ENCODE measurements at places on chromosomes 1 and 21.

DNA sequence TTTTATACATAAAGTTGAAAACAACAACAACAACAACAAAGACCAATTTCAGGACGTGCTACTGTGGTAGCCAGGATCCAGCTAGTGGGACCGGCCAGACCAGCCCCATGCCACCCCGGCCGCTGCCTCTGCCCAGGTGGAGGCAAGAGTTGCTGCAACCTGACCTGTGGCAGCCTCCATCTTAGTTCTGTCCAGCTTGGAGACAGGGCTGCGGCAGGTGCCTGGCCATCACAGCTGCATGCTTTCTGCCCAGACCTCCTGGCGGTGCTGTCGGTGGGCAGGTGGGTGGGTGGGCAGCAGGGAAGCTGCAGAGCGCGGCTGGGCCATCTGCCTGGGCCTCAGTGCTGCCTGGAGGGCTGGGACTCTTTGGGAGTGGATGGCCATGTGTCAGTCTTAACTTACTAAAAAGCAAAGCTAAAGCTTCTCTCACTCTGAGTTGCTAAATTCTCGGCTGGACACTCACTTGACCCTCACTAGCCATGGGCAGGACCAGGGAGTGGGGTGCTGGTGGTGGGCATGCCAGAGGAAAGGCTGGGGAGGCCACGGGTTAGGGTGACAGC is 38.6 kb downstream of the KIAA1614 start:
- no peak for DNase-seq

DNA sequence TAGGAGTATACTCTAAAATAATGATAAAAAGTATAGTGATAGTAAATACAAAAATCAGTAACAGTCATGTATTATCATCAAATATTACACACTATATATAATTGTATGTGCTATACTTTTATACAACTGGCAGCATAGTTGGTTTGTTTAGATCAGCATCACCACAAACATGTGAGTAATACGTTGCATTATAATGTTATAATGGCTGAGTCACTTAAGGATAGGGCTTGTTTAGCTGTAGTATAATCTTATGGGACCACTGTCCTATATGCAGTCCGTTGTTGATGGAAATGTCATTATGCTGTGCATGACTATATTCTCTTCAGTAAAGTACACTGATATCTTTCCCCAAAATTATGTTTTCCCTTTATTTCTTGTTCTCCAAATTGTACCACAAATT is 92.8 kb downstream of the LYPLAL1 start:
- no peak for DNase-seq

DNA sequence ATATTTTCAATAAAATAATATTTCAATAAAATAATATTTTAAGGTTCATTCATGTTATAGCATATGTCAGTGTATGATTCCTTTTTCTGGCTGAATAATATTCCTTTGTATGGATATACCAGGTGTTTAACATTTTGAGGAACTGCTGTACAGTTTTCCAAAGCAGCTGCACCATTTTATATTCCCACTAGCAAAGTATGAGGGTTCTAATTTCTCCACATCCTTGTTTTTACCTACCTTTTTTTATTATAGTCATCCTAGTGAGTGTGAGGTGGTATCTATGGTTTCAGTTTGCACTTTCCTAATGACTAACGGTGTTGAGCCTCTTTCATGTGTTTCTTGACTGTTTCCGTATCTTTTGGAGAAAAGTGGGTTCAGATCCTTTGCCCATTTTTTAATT is 5.2 kb downstream of the DEGS1 start:
- no peak for DNase-seq

- DNase-seq, result no peak
These were observed 61.7 kb downstream of the ITSN1 start for GRCh38 chr21:33703750-33704606.

DNA sequence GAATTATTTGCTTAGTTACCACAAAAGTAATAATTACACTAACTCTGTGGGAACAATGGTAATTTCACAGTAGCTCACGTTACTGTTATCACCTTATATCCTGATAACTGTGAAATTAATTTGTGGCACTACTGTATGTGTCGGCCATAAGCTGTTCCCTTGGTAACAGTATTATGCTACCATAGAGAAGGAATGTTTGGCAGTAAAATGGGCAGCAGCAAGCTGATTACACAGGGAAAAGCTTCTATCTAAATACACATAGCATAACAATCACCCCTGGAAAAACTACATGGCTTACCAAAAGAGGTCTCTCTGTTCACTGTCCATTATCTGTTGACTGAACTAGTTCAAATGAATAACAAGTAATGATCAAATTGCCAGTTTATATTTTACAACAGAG is 124.1 kb downstream of the DPYD start:
- DNase-seq, result no peak
